T-helper 17 cell (primary cell): ENCODE measurements at places on chromosomes 2 and 18. TPM values are rescaled to one million over a fixed set of nuclear protein-coding genes. Genes with fewer than 3 reads are reported as not detected.

DNA sequence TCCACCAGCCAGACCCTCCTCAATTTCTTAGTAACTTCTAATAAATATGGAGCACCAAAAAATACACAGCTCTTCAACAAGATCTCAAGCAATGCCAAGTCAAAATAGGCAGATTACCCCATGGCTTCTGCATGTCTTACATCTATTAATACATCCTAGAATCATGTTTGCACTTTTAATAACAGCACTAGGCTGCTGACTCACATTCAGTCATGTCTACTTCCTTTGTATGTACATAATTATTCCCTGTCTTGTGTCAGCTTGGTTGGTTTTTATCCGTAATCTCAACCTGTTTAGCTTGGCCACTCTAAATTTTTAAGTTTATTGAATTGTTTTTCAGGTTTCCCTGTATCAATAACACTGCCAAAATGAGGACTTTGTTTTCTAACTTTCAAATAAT is 420.1 kb upstream of the ACVR2A start:
- DNase-seq: no peak
- H3K27me3 ChIP-seq: peaks cover 6% of the 10 kb centered on the region
- no peak overlapping the region for H3K4me3 ChIP-seq
- peaks cover 4% of the 10 kb centered on the region for H3K36me3 ChIP-seq
- H3K4me1 ChIP-seq: peaks cover 4% of the 10 kb centered on the region

DNA sequence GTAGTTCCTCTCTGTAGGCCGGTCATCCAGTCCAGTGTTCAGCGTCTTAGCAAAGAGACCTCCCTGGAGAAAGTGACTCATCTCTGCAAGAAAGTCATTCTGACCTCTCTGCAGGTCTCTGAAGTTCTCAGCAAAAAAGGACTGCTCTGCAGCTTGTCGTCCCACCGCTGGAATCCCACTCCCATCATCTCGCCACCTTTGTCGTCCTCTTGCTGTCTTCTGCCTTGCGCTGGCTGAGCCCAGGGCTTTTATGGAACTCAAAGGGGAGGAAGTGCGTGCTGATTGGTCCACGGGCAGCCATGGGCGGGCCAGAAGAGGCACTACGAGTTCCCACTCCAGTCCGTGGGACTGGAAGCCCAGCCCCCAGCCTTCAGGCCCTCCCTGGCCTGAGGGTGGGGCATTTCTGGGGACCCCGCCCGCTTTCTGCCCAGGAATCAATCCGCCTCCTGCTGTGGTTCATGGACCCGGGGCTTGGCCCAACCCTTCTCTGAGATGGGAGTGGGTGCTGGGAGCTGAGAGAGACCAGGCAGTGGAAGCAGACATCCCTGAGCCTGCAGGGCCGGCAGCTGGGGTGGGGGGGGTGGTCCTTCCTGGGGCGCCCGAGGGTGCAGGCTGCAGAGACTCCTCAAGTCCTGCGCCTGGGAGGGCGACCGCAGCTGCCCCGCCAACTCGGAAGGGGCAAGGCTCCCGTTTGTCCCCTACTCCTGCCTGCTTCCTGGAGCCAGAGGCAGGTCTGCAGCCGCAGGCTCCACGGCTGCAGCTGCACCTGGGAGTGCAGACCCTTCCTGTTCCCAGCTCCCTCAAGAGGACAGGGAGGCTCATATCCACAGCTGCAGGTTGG is 660.7 kb upstream of the RAB6C start:
- no peaks in the 10 kb centered on the region for H3K27me3 ChIP-seq
- no peak overlapping the region for H3K27ac ChIP-seq
- no peaks in the 10 kb centered on the region for H3K4me1 ChIP-seq
- H3K36me3 ChIP-seq: no peaks in the 10 kb centered on the region
- H3K4me3 ChIP-seq: no peak overlapping the region

GRCh38 chr2:175880-176820 is 87.7 kb downstream of the SH3YL1 start:
- H3K36me3 ChIP-seq: no peaks in the 10 kb centered on the region
- peak overlapping the region; percentile 73 for H3K4me3 ChIP-seq
- peak; percentile 25 for DNase-seq
- peaks cover 22% of the 10 kb centered on the region for H3K4me1 ChIP-seq
- peak overlapping the region; percentile 72 for H3K27ac ChIP-seq
- no peaks in the 10 kb centered on the region for H3K27me3 ChIP-seq

Gene SH3RF3
- total RNA-seq: 0.27 TPM
